ENCODE measurements at places on chromosomes 2 and 18.

- DNase-seq, result no peak
- H3K4me1 ChIP-seq, result no peaks in the 10 kb centered on the region
- no peak overlapping the region for H3K27ac ChIP-seq
- H3K4me3 ChIP-seq, result no peak overlapping the region
- no peaks in the 10 kb centered on the region for H3K36me3 ChIP-seq
Measured at GRCh38 chr2:149063177-149063576, 24.7 kb downstream of the LYPD6B start.

DNA sequence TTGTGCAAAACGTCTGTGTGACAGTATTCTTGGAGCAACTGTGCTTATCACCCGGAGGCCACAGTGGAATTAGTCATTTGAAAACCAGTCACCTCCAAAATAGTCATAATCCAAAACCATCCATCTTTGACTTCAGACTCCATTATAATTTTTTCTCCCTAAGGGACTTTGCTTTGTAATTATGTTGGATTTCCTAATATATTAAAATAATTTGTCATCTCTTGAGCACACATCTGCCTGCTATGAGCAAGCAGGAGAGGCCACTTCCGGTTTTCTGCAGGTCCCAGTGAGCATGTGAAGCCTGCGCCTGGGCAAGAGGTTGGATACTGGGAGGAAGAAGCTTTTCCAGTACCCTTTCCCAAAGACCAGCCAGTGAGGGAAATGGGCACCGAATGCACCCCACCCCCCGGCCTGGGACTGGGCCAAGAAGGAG lies 57.7 kb downstream of the ODC1 start:
- peaks cover 24% of the 10 kb centered on the region for H3K4me1 ChIP-seq
- H3K27me3 ChIP-seq, result no peaks in the 10 kb centered on the region
- no peak overlapping the region for H3K27ac ChIP-seq
- no peak for DNase-seq
- no peaks in the 10 kb centered on the region for H3K36me3 ChIP-seq
- H3K4me3 ChIP-seq, result no peak overlapping the region

GRCh38 chr2:56515399-56515798 lies 331.6 kb downstream of the CCDC85A start:
- H3K4me3 ChIP-seq, result no peak overlapping the region
- H3K27me3 ChIP-seq, result no peaks in the 10 kb centered on the region
- H3K36me3 ChIP-seq, result no peaks in the 10 kb centered on the region
- no peak overlapping the region for H3K27ac ChIP-seq
- DNase-seq, result no peak

DNA sequence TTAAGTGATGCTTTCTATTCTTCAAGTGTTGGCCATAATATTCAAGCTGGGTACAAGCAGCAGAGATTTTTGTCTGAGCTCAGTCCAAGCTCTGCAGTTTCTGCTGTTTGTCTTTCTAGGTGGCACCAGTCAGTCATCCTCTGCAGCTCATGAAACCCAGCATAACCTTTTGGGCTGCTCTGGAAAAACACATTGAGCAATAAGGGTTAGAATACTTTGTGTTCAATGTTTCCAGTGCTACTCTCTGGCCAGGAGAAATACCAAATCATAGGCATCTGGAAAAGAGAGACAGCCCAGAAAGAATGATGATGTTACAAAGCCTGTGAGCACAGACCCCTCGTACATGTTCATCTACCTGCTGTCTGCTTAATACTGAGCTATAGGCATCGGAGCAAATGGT lies 19.5 kb upstream of the WIPF1 start:
- H3K4me3 ChIP-seq, result peak overlapping the region; percentile 79
- no peak for DNase-seq
- peaks cover 21% of the 10 kb centered on the region for H3K36me3 ChIP-seq

DNA sequence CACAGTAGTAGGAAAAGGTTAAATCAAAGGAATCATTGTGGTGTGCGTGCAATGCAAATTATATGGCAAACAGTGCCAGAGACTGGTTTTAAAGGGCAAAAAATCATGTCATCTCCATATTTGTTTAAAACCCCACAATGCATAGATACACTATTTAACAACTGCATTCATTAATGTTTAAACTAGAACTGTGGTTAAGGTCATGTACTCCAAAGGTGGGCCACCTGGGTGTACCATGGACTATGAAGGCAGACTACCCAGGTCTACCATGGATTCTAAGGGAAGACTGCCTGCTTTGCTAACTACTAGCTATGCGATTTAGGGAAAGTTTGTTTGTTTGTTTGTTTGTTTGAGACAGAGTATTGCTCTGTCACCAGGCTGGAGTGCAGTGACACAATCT lies 356.3 kb downstream of the ZEB2 start:
- no peak for DNase-seq
- H3K4me1 ChIP-seq, result peaks cover 9% of the 10 kb centered on the region
- H3K36me3 ChIP-seq, result no peaks in the 10 kb centered on the region
- H3K27ac ChIP-seq, result no peak overlapping the region
- no peaks in the 10 kb centered on the region for H3K27me3 ChIP-seq

DNA sequence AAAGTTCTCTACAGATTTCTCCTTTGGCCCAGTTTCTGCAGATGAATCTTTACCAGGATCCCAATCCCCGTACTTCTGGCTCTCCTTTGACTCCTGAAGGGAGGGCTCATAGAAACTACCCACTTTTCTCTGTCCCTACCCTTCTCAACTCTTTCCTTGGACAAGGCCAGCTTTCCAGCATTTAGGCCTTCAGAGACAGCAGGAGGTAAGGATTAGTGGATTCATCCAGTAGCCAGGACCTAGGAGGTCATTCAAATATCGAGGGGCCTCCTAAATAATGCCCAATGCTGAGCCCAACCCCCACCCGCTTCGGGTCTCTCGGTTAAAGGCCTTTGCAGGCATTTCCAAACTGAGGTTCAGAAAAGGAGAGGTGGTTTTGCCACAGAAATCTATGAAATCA lies 4.8 kb upstream of the ZNF532 start:
- H3K36me3 ChIP-seq, result no peaks in the 10 kb centered on the region
- H3K27ac ChIP-seq, result no peak overlapping the region
- peaks cover 10% of the 10 kb centered on the region for H3K4me1 ChIP-seq
- peaks cover 64% of the 10 kb centered on the region for H3K27me3 ChIP-seq
- no peak for DNase-seq

DNA sequence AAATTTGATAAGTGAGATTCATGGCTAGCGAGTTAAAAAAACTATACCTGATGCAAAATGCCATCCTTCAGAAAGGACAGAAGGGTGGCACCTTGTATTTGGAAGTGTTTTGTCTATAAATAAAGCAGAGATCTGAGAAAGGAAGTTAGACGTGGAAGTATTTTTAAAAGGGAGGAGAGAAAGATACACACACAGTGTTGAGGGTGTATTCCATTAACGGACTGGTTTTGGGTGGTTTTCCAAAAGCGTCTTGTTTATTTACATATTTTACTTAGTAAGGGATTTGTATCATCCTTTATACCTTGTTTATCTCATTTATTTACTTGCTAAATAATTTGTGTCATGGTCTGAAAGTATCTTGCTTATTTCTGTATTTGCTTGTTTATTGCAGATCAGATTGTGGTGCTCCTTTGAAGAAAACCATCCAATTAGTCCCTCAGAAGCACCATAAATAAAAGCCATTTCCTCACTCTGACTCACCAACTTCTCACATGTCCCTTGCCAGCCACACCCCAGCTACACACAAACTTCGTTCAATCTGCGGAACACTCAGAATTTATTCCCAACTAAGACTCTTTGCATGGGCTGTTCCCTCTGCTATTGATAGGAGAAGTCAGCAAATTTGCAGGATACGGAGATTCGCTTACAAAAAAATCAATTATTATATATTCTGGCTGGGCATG lies 90.8 kb downstream of the FAM124B start:
- peaks cover 5% of the 10 kb centered on the region for H3K4me1 ChIP-seq
- no peaks in the 10 kb centered on the region for H3K36me3 ChIP-seq
- H3K27me3 ChIP-seq, result peaks cover 55% of the 10 kb centered on the region
- DNase-seq, result no peak
- no peak overlapping the region for H3K27ac ChIP-seq

GRCh38 chr2:138395565-138396306 lies 105.8 kb upstream of the SPOPL start:
- peaks cover 1% of the 10 kb centered on the region for H3K36me3 ChIP-seq
- H3K27ac ChIP-seq, result no peak overlapping the region
- H3K4me1 ChIP-seq, result no peaks in the 10 kb centered on the region
- H3K4me3 ChIP-seq, result no peak overlapping the region
- no peak for DNase-seq

GRCh38 chr2:209471037-209471436 lies 47.2 kb downstream of the MAP2 start:
- no peak overlapping the region for H3K4me3 ChIP-seq
- H3K27ac ChIP-seq, result no peak overlapping the region
- no peaks in the 10 kb centered on the region for H3K36me3 ChIP-seq
- peaks cover 11% of the 10 kb centered on the region for H3K27me3 ChIP-seq

DNA sequence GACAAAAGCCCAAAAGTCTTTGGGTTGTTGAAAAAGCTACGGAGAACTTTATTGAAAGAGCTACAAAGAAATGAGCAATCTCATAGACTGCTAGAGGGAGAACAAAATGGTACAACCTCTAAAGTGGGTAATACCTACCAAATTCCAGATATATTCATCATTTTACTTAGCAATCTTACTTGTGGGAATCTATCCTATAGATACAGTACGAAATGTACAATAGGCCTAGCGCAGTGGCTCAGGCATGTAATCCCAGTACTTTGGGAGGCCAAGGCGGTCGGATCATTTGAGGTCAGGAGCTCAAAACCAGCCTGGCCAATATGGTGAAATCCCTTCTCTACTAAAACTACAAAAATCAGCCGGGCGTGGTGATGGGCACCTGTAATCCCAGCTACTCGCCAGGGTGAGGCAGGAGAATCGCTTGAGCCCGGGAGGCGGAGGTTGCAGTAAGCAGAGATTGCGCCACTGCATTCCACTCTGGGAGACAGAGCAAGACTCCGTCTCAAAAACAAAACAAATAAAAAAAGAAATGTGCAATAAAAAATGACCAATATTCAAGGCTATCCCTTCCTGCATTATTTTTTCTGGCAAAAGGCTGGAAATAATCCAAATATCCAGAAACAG lies 10.1 kb downstream of the EXOC6B start:
- H3K4me1 ChIP-seq, result no peaks in the 10 kb centered on the region
- no peaks in the 10 kb centered on the region for H3K36me3 ChIP-seq
- H3K4me3 ChIP-seq, result no peak overlapping the region
- no peaks in the 10 kb centered on the region for H3K27me3 ChIP-seq
- no peak for DNase-seq

DNA sequence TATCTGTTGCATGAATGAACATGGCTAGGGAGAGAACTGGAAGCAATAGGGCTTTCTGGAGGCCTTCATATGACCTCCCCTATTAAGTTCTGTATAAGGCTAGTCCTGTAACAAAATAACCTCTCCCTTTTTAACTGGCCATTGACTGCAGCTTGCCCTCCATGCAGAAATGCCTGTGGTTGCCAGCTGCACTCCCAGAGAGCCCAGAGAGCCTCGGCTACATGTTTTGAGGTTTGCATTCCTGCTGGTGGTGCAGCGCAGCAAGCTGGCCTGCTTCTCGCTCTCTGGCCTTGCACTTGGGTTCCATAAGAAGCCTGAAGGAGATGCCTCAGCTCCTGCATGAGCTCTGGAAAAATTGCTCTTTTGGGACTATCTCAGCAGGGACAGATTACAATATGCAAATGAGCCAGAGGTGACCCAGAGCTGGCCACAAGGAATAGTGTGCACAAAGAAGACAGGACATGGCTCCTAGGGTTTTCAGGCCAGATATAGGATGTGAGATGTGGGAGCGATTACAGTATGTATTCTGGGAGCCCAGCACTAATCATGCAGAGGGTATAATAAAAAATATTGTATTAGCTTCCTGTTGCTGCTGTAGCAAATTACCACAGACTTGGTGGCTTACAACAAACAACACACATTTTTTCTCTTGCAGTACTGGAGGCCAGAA lies 186.7 kb downstream of the INSIG2 start:
- H3K27me3 ChIP-seq, result peaks cover 39% of the 10 kb centered on the region
- no peak overlapping the region for H3K4me3 ChIP-seq
- H3K27ac ChIP-seq, result no peak overlapping the region
- no peak for DNase-seq
